Stimulated activated CD8-positive, alpha-beta memory T cell treated with anti-CD3 and anti-CD28 coated beads, Interleukin-4, amount 100 ng/mL, for 1 hour (primary cell): ENCODE measurements at places on chromosomes 6 and 20.

- no peak for DNase-seq
Measured at GRCh38 chr6:30013291-30013922, 47.7 kb upstream of the POLR1H start.

GRCh38 chr6:145315982-145316600 is 419.2 kb downstream of the EPM2A start:
- DNase-seq: no peak

DNA sequence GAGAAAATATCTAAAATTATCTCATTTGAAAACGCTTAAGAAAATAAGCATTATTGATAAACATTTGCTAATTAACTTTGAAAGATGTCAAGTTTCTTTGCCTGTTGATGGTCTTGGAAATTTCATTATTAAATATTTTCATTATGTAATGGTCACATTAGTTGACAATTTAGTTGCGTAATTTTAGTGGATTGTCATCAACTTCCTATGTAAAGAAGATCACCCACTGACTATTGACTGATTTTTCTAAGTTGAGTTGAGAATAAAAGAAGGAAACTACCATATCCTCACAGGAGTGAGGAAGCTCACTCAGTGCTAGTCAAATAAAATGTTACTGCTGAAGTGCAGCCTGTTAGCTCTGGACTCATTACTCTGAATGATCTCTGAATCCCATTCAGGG is 79.9 kb upstream of the LY86 start:
- no peak for DNase-seq

GRCh38 chr6:13680448-13680968 is 31.1 kb downstream of the RANBP9 start:
- DNase-seq: no peak

DNA sequence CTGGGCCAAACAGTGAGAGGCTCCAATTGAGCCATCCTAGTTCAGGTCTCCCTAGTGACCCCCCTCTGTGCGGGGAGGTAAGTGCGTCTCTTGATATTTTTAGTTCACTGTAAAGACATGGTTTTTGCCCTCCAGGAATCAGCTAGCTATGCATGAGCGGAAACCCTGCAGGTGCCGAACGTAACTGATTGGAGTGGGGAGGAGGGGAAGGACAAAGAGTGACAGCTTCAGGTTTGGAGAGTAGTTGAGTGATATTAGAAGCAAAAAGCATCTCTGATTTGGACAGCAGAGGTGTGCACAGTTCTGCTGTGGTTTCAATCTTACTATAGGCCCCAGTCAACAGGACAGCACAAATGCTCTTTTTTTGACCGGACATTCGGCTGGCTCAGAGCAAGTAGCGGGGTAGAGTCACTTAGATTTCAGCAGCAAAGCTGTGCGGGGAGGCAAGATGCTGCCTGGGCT is 31.8 kb downstream of the TBC1D7 start:
- no peak for DNase-seq

DNA sequence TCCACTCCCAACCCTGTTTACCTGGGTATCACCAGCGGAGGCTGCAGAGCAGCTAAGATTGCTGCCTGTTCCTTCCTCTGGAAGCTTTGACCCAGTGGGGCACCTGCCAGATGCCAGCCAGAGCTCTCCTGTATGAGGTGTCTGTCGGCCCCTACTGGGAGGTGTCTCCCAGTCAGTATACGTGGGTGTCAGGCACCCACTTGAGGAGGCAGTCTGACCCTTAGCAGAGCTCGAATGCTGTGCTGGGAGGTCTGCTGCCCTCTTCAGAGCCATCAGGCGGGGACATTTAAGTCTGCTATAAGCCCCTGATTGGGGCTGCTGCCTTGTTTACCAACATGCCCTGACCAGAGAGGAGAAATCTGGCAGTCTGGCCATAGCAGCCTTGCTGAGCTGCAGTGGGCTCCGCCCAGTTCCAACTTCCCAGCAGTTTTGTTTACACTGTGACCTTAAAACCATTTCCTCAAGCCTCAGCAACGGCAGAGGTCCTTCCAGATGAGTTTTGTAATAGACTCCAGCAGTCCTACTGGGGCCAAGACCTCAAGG is 2.8 kb downstream of the RAET1E start:
- DNase-seq: no peak

- no peak for DNase-seq
Measured at GRCh38 chr6:32568561-32568960, 21.1 kb downstream of the HLA-DRB1 start.

DNA sequence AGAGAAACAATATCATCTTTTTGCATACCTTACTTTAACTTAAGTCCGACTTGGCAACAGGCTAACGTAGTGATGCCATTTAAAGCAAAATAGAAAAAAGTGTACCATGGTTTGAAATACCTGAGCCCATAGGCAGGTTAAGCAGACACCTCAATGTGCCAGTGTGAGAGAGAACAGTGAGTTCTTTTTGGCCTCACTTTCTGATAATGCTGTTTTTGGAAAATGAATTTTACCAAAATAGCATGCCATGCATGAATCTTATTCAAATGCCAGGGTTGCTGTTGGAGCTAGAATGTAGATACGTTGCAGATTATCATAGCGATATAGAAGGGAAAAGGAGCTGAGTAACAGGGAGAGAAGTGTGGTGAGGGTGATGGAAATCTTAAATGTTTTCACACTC is 170.2 kb downstream of the OTOR start:
- DNase-seq: no peak

- DNase-seq: no peak
Measured at GRCh38 chr20:38714308-38714707, 10.0 kb upstream of the SLC32A1 start.

- no peak for DNase-seq
Measured at GRCh38 chr20:63230800-63231268, 4.9 kb upstream of the BIRC7 start.

- no peak for DNase-seq
Measured at GRCh38 chr6:99138445-99138844, 190.7 kb upstream of the FBXL4 start.

- DNase-seq: no peak
Measured at GRCh38 chr6:155216312-155217046, 47.3 kb upstream of the CLDN20 start.

- DNase-seq: no peak
Measured at GRCh38 chr6:50952092-50952907, 133.6 kb downstream of the TFAP2B start.

- no peak for DNase-seq
Measured at GRCh38 chr6:30044630-30045029, 16.4 kb upstream of the POLR1H start.

GRCh38 chr6:153831350-153832078 is 207.5 kb upstream of the OPRM1 start:
- DNase-seq: no peak

- no peak for DNase-seq
Measured at GRCh38 chr6:28673787-28674671, 148.3 kb downstream of the GPX5 start.

DNA sequence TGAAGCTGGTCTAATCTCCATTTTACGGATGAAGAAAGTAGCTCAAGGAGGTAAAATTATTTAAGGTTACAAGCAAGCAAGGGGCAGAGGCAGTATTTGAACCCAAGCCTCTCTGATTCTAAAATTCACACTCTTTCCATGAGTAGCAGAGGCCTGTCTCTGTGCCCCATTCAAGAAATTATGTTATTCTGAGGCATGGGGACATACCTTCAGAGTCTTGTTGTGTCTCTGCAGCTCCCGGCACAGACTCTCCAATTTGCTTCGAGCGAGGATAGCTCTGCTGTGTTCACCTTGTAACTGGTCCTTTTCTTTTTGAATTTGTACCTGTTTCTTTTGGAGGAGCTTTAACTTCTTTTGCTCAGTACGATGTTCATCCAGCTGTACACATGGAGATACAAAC is 21.5 kb downstream of the TXLNB start:
- DNase-seq: no peak

DNA sequence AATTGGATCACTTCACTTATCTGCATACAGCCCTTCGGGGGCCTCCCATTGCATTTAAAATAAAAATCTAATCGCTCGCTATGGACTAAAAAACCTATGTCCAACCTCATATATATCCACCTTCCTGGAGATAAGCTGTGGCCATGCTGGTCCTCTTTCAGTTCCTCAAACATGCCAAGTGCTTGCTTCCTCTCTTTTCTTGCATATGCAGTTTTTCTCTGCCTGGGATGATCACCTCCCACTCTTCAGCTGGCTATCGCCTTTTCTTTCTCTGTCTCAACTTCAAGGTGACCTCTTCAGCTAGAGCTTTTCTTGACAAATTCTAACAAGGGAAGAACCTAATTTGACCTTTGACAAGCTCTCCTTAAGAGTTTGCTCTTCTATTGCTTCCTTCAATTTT is 5.6 kb upstream of the TFB1M start:
- no peak for DNase-seq

DNA sequence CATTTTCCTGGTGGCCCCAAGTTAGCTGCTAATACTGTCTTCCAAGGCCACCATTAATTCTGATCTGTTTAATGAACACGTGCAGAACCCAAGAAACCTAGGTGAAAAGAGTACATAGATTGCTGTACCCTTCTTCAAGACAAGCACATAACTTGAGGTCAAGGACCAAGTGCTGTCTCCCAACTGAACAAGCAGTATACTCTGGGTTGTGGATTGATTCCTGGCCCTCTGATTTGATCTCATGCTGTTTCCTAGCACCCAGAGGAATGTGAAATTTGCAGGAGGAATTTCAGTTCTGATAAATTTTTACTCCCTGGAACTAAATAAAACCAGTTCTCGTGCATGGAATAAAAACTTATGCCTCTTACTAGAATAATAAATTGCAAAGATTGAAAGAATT is 75.6 kb downstream of the MTFR2 start:
- DNase-seq: no peak

- no peak for DNase-seq
Measured at GRCh38 chr6:56955171-56956155, 556 bp downstream of the BEND6 start.

DNA sequence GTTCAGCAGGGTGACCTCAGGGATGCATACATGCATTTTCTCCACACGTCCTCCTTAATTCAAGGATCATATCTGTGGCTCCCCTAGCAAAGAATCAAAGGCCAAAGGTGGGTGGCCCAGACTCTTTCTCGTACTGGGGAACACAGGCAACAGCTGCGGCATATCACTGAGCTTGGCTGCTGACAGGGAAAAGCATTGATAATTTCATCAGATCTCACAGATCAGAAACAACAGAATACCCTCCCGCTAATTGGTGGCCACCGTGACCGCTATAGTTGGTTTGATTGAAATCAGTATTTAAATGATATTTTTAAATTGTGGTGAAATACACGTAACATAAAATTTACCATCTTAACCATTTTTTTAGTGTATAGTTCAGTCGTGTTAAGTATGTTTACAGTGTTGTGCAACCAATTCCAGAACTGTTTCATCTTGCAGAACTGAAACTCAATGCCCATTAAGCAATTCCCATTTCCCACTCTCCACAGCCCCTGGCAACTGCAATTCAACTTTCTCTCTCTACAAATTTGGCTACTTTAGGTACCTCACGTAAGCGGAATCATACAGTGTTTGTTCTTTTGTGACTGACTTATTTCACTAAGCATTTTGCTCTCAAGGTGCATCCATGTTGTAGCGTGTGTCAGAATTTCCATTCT is 74.7 kb upstream of the TMEM170B start:
- no peak for DNase-seq

DNA sequence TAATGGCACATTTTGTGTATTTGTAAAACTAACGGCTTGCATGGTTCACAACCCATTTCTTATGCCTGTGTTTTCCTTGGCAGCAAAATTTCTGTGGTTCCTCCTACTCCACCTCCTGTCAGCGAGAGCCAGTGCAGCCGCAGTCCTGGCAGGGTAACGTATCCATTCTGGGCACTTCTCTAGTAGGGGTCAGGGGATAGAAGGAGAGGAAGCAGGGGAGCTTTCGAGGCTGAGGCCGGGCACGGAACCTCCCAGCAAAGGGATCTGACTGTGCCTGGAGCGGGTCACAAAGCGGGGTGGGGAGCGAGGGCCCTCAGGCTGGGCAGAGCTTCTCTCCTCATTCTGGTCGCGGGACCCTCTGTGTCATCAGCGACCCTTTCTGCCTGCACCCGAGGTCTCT is 58.4 kb downstream of the SYTL3 start:
- no peak for DNase-seq

GRCh38 chr20:43309266-43309665 is 119.6 kb upstream of the PTPRT start:
- no peak for DNase-seq

GRCh38 chr20:48260129-48260756 is 475.0 kb upstream of the SULF2 start:
- no peak for DNase-seq

GRCh38 chr6:89657445-89658158 is 19.1 kb upstream of the LYRM2 start:
- no peak for DNase-seq

DNA sequence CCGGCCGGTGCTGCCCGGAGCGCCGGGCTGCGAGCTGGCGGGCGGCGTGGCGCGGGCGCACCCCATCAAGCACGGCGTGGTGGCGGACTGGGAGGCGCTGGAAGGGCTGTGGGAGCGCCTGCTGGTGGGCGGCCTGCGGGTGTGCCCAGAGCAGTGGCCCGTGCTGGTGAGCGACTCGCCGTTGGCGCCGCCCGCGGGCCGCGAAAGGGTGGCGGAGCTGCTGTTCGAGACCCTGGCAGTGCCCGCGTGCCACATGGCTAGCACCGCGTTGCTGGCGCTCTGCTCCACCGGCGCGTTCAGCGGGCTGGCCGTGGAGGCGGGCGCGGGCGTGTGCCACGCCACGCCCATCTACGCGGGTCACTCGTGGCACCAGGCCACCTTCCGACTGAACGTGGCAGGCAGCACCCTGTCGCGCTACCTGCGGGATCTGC is 517 bp downstream of the ACTL10 start:
- no peak for DNase-seq

DNA sequence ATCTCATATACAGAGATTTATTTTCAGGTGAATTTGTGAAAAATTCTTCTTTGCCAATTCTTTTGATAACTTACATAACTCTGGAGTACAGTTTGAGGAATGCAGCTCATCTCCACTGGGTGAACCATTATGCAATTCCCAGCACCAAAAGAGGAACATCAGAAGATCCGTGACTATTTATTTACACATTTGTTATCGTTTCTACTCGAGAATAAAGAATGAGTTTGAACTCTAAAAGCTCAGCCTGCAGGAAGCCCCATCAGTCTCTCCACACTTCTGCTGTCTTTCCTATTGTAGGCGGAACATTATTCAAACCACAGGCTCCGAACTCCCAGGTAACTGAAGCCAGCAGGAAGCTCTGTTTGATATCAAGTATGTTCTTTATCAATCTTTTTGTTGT is 95.9 kb upstream of the IFNGR1 start:
- no peak for DNase-seq

GRCh38 chr6:3749977-3750316 is 1.6 kb downstream of the PXDC1 start:
- DNase-seq: no peak

DNA sequence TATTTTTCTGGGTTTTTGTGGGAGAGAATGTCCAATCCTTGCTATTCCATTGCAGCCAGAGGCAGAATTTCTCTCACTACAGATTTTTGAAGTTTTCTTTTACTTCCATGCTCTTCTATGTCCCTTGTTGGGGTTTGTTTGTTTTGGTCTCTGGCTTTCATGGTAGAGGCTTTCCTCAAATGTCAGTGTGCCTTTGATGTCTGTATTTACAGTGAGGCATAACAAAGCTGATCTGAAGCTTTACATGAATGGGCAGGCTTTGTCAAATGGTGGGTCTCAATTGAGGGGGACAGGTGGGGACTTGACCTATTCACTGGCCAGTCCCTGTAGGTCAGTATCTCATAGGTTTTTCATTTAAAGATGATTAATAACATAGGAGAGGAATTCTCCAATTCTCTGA is 8.6 kb upstream of the CARMIL1 start:
- DNase-seq: no peak
